ENCODE measurements at places on chromosomes 6 and 20.

GRCh38 chr6:152978058-152978457 is 4.8 kb downstream of the FBXO5 start:
- no peak for DNase-seq

- no peak for DNase-seq
Observed at GRCh38 chr6:2733736-2734480, 16.8 kb downstream of the MYLK4 start.

GRCh38 chr6:122780114-122780513 is 598 bp downstream of the FABP7 start:
- no peak for DNase-seq

DNA sequence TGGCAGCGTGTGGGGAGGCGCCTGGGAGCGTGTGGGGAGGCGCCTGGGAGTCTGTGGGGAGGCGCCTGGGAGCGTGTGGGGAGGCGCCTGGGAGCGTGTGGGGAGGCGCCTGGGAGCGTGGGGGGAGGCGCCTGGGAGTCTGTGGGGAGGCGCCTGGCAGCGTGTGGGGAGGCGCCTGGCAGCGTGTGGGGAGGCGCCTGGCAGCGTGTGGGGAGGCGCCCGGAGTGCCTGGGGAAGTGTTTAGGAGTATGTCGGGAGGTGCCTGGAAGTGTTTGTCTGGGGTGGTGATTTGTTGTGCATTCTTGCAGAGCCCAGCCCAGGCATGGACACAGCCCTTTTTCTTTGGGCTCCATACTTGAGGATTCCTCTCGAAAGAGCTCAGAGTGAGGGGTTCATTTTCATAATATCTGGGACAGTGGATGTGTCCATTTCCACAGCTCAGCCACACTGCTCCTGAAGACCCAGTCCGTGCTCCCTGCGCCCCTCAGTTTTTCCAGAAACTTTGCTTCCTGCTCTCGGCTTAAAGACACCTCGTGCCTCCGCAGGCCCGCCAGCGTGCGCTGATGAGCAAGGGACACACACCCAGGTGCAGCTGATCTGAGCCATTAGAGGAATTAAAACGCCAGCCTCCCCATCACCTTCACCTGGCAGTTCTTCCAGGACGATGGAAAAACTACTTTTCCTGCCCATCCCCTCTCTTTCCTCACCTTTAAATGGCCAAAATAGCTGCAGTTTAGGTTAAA is 172.2 kb upstream of the THBS2 start:
- no peak for DNase-seq

DNA sequence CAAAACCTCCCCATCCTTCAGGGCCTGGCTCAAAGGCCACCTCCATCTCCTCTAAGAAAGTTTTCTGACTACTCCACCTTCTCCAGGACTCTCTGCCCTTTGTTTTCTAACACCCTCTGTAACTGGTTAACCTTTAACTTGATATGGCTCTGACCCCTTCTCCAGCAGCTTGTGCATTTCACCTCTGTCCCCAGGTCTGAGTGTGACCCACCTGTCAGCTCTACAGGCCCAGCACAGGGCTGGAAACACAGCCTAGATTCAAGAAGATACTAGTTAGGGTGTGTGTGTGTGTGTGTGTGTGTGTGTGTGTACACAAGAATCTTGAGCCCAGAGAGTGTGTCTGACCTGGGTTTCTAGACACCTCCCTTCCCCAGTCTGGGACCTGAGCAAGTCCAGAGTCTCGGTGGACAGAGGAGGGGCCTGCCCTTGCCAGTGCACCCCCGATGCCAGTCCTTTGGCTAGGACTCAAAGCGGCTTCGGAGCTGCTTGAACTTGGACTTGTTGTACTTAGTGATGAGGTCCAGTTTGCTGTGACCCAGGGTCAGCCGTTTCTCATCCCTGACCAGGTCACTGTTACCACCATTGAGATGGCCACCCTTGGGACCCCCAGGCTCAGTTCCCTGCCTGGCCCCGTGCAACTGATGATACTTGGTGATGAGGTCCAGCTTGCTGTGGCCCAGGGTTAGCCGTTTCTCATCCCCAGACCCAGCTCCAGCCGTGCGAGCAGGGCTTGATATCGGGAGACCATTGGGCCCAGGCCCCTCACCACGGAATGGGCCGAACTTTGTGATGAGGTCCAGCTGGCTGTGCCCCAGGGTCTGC is 1.7 kb upstream of the EIF6 start:
- no peak for DNase-seq

GRCh38 chr6:91098006-91098405 is 511.1 kb upstream of the MAP3K7 start:
- DNase-seq: no peak

- no peak for DNase-seq
Observed at GRCh38 chr6:24078200-24078599, 47.8 kb upstream of the NRSN1 start.

- DNase-seq: no peak
Observed at GRCh38 chr6:168584249-168584648, 143.3 kb downstream of the SMOC2 start.

DNA sequence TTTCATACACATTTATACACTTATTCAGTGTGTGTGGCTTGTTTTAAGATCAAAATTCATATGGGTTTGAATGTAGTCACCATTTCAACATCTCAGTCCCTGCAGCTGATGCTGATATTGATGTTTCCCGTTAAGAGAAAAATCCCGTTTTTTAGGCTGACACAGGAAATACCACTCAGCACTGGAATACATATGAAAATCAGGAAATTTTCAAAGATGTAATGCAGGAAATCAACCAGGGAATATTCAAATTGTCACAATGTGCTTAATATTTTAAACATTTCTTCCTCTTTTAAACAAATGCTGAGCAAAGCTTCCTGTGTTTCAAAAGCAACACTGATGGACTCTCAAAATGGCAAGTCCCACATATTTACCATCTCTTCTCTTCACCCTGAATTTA is 94.5 kb upstream of the MARCKS start:
- DNase-seq: no peak

DNA sequence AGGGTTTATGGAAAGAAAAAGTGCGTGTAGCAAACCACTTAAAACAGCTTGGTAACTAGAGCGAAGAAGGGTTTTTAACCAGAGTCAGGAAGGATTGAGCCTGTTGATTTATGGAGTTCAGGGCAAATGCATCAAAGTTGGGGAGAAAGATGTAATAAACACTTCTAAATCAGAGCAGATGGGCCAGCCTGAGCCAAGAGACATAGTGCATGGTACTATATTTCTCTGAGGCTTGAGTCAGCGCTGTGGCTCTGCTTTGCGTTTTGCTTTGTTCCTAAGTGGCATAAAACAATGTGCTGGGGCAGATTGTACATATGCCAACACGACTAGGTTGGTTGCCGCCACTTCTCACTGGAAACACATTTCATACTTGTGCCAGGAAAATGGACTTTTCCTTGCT is 111.3 kb downstream of the BCKDHB start:
- DNase-seq: no peak

DNA sequence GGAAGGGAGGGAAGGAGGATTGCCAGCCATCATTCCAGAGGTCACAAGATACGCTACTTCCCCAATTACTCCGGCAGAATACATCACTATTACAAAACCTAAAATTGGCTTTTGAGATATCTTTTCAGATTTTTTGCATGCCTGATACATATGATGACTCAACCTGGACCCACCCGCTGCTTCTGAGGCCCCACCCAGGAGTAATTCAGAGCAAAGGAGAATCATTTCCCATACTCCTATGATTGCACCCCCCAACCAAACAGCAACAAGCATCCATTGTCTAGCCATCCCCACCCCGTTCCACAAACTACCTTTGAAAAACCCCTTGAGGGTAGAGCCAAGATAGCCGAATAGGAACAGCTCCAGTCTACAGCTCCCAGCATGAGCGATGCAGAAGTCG is 163.5 kb upstream of the GJE1 start:
- DNase-seq: no peak

DNA sequence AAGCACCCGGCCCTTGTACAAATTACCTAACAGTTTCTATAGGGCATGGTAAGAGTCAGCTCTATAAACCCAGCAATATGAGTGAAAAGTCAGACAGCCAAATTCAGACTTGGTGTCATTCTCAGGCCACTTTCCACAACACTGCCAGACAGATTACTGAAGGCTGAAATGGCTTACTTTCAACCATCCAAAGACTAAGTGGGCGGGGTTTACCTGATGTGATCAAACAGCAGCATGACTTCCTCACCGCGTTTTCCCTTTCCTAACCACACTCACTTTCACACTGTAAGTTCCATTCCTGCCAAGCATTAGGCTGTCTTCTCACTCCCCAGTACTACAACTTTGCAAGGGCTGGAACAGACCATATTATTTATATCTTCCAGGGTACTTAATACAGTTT is 85.9 kb downstream of the SMLR1 start:
- DNase-seq: no peak

- DNase-seq: no peak
Observed at GRCh38 chr6:37473364-37474095, 26.2 kb downstream of the CCDC167 start.

DNA sequence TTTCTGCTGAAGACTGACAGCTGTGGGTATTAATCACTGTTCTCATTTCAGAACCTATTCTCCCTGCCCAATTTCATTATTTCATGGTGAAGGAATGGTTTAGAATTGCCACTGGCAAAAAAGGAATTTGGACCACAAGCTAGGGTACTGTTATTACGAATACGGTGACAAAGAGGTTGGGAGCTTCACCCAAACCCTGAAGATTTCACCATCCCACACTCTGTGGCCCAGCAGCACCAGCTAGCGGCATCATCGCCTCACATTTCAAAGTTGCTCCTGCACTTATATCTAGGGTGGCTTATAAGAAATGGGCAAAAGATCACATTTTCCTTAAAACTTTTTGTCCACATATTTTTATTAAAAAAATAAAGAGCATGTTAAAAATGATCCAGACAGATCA is 236.1 kb downstream of the SYNDIG1 start:
- DNase-seq: no peak

- DNase-seq: no peak
Observed at GRCh38 chr6:31740397-31741223, 805 bp downstream of the MSH5 start.

GRCh38 chr6:109740787-109741186 is 49.7 kb downstream of the FIG4 start:
- no peak for DNase-seq

DNA sequence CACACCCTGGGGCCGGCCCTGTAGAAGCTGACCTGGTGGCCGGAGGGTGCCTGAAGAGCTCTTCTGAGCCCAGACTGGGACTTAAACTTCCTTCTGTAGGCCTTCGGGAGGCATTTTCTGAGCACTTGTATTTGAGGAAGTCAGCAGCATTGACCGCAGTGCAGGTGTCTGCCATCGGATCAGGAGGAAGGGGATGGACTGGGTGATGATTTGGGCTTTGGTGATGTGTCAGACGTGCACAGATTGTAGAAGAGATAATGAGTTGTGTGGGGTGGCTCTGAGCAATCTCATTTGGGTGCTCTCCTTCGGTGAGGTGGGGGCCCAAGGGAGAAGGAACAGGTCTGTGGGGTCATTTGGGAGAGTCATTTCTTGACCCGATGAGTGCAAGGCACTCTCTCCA is 150.9 kb downstream of the ARID1B start:
- DNase-seq: no peak

DNA sequence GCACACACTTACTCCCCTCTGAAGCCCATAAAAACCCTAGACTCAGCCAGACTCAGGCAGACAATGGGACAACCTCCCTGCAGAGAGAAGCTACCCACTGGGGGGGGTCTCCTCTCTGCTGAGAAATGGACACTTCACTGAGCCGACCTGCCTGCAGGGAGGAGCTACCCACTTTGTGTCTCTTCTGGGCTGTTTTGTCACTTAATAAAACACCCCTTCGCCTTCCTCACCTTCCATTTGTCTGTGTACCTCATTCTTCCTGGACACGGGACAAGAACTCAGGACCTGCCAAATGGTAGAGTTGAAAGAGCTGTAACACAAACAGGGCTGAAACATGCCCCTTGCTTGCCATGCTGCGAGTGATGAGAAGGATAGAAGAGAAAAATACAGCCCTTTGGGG is 151.7 kb upstream of the HDDC2 start:
- no peak for DNase-seq

DNA sequence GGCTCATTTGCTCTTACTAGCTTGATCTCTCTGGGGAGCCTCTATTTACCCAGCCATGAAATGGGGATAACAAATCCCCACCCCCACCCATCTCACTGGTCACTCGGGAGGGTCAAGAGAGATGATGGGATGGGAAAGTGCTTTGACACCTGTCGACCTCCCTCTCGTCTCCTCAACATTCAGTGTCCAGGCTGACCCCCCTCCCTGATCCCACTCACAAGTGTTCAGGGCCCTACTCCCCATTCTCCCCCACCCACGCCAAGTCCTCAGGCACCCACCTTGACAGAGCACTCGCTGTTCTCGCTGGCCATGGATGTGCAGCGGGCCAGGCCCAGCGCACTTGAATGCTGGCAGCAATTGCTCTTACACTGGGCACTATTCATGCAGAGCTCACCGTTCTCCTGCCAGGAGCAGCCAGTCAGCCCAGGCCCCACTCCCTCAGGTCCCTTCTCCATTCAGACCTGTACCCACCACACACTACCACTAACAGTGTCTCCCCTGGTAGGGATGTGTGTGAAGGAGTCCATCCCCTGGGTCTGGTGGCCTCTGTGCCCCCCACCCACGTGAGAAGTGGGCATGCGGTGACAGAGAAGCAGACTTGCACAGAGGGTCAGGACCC is 1.6 kb downstream of the CLPS start:
- no peak for DNase-seq

GRCh38 chr20:33676121-33676520 is 1.9 kb upstream of the NECAB3 start:
- DNase-seq: no peak

- no peak for DNase-seq
Observed at GRCh38 chr6:169263836-169264608, 10.4 kb upstream of the THBS2 start.

GRCh38 chr6:22949967-22950366 is 380.6 kb downstream of the HDGFL1 start:
- DNase-seq: no peak

DNA sequence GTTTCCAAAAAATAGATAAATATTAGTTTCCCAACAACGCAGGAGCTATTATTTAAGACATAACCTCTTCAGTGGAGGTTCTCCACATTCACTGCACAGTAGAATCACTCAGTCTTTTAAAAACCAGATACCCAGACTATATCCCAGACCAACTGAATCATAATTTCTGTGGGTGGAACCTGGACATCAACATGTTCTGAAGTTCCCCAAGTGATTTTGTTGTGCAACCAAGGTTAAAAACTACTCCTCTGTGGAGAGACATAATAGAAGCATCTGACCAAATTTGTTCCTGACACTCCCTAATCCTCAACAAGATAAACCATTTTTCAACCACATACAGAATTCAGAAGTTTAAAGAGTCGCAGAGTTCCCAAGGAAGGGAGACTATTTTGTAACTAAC is 42.3 kb downstream of the STK38 start:
- no peak for DNase-seq

All from H1 (cell line).